NCI-H187 (cell line): ENCODE measurements at places on chromosomes 6 and 20.
A peak's percentile ranks its signal among the peaks of the same experiment; 100 is the strongest.

DNA sequence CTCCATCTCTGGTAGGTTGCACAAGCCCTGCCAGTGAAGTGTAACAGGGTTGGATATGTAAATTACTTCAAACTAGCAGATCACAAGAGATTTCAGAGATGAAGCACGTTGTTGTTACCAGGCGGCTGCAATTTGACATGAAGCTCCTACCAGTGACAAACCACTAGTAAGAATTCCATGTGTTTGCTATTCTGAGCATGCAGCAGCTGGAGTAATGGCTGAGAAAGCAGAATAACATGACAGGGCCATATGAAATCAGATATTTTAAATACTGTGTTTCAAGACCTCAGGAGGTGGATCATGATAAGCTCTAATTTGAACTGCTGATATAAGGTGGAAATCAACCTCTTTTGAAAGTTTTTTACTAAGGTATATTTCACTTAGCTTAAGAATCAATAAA, 11.4 kb downstream of the RIN2 start:
- DNase-seq = no peak

DNA sequence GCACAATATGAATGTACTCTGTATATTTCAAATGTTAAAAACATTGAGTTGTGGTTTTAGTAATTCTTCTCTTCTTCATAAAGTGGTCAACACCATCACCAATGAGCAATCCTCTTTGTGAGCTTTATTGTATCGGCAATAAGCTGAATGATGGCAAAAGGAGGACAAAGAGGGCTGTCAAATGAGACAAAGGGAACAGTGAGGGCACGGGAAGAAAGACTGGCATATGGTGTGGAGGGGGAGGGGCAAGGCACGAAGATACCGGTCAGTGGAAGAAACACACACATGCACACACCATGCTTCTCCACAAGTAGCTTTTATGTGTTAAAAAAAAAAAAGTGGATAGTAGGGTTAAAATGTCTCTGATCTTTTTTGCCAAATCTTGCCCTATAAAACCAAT, 506.8 kb upstream of the CITED2 start:
- no peak for DNase-seq

GRCh38 chr20:6265204-6265904, 142.5 kb upstream of the FERMT1 start:
- DNase-seq = no peak

DNA sequence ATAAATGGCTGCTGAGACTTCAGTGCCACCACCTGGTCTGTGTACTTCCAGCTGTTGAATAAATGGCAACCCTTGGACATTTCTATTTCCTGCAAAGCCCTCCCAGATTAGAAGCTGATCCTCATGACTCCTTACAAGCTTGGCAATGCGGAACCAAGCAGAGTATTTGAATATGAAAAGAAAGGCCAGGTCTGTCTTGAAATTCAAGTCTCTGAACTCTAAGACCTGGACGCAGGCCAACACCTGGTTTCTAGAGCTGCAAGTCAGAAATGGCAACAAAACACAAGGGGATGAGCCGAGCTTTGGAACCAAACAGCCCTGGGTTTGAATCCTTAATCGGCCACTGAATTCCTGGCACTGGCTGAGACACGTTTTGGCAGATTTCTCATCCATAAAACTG, 353.4 kb downstream of the PTPRT start:
- DNase-seq = peak; percentile 51

- DNase-seq = no peak
Observed at GRCh38 chr6:129115471-129115870, 232.5 kb downstream of the LAMA2 start.

GRCh38 chr6:123925842-123926399, 122.3 kb downstream of the NKAIN2 start:
- no peak for DNase-seq

DNA sequence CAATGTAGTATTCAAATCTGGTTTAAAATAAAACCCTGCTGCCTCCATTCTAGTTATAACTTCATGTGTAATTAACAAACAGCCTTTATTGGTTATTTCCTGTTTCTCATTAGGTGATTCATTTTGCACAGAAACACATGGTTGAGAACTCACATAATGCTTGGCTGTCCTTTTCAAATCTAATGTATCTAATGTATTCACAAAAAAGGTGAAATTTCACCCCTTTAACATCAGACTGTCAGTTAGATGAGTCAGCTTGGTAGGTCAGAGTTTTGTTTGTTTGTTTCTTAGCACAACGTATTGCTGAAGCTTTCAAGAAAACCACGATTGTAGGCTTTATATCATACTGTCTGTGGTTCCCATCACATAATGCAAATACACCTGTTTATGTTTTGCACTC, 78.7 kb upstream of the TMEM30A start:
- DNase-seq = no peak

DNA sequence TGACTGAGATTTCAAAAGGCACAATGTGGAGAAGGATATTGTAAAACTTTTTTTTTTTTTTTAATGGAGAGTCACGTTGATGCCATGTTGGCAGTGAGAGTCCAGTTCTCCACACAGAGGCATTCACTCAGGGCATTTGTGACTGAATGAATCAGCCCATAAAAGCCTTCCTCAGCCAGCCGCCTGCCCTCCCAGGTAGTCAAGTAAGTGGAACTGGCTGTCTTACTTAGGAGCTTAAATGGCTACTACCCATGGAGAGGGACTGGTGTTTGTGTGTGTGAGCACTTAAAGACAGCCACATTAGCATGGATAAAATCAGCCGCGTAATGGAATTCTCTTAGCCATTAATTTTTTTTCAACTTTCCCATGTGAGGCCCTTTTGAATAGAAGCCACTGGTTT, 12.6 kb downstream of the AAR2 start:
- no peak for DNase-seq

- peak; percentile 13 for DNase-seq
Observed at GRCh38 chr20:39010496-39010895, 48.4 kb downstream of the DHX35 start.

- peak; percentile 53 for DNase-seq
Observed at GRCh38 chr20:3420211-3420707, 12.8 kb upstream of the DNAAF9 start.

DNA sequence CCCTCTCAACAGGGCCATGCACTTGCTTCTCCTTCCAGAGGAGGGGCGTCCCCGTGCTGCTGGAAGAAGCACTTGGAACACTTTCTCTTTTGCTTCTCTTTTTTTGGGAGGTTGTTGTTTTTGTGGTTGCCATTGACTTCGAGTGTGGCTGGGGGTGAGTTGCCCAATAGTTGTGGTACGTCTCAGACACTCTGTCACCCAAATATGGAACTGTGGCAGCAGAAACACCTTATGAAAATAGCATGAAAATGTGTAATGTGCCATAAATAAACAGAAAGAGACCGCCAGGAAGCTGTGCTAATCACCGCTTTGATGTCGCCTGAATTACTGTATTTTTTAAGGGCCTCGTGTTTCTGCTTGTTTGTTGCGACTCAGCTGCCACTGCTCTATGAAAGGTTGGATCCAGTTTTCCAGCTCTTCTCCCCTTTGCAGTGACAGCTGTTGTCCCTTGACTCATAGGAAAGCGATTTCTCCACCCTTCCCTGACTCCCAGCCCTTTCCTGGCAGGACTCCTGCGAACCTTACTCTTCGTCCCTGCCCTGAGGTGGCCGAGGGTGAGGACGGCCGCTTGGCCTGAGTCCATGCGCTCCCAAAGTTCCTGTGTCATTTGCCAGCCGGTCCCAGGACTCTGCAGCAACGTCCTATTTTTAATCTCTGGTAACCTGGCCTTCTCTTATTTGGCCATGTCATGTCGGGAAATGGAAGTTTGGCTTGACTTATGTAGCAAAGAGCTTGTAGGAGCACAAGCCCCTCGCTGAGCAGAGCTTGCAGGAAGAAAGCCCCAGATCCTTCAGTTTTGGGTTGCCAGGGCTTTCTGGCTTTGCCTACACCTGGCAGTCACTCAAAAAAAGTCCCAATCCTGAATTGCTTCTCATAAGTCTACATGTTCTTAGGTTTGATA, 694.6 kb downstream of the QKI start:
- no peak for DNase-seq

DNA sequence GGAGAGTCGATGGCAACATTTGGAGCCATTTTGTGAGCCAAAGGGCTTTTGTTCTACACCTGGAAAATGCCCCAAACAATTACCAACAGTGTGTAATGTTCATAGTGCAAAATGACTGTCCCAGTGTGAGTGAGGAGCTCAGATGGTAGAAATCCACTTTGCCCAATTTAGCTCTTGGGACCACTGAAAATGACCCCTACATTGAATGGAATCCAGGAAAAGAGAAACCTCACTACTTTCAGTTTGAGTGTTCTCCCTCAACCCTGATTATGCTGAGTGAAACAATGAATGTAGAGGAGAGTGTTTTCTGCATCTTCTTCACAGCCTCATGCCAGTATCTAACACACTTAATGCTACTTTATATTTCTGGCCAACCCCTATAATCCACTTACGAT, 84.9 kb upstream of the NRN1 start:
- no peak for DNase-seq

DNA sequence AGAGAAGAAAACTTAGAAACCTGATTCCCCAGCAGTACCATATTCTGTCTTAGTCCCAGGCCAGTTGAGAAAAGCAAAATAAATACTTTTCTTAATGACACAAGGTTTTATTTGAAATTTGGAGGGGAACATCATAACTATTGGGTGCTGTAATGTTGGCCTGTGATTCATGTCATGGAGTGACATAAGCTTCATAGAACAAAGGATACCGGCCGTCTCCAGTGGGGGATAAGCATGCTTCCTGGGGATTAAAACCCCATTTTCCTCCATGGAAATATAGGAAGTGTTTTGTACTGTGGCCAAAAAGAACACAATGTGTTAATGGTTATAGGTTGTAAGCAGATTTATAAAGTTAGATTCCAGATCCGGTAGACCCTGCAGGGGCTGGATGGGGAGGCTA, 18.0 kb downstream of the MTHFD1L start:
- DNase-seq = no peak

DNA sequence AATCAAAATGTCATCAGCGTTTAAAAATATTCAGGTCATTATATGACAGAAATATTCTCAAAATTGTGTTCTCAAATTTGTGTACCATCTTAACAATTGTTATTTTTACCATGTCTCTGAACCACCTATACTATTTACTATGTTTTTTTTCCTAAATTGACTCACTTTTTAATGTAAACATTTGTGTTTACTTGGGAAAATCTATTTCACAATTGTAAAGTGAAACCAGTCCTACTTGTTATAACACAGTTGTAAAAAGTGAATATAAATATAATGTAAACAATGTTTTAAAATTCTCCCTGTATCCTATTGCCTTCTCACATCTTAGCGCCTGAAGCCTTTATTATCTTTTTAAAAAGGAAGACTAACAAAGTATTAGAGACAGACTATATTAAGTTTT, 83.5 kb downstream of the ADGRG6 start:
- no peak for DNase-seq

DNA sequence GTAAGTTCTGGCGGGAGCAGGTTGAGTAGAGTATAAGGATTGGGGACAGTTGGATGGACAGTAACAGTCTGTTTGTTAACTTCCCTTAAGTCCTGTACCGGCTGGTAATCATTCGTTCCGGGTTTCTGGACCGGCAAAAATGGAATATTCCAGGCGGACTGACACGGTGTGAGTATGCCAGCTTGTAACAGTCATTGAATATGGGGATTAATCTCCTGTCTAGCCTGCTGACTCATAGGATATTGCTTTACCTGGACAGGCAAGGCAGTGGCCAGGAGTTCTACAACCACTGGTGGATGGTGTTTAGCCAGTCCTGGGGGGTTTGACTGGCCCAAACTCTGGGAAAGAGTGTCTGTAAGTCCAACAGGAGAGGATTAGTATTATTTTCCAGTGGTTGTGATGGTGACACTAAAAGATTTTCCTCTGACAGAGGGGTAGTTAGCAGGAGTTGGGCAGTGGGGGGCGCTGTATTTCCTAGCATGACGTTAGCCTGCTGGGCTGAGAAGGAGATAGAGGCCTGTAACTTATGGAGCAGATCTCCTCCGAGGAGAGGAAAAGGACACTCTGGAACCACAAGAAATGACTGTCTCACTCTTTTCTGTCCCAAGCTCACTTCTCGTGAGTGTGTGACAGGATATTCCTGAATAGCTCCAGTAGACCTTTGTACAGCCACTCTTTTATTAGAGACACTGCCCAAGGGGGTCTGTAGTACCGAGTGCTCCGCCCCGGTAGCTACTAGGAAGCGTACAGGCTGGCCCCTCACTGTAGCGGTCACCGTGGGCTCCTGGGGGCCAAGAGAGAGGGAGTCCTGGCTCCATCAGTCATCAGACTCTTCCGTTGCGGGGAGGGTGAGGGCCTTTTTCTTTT, 152.2 kb downstream of the TRIM27 start:
- no peak for DNase-seq

- DNase-seq = no peak
Observed at GRCh38 chr6:29675561-29675960, 5.4 kb downstream of the ZFP57 start.

GRCh38 chr6:81942067-81942370, 189.5 kb upstream of the TENT5A start:
- no peak for DNase-seq
